Esophagus muscularis mucosa (tissue), 4 donors: ENCODE measurements at places on chromosomes 7 and 10. TPM values are rescaled to one million over a fixed set of nuclear protein-coding genes. Genes with fewer than 3 reads are reported as not detected.

CDHR1 gene
- total RNA-seq, result under 0.01 TPM

KIAA1549 gene
- 3.2 TPM for total RNA-seq

TMEM130 gene
- total RNA-seq, result 0.57 TPM

DNA sequence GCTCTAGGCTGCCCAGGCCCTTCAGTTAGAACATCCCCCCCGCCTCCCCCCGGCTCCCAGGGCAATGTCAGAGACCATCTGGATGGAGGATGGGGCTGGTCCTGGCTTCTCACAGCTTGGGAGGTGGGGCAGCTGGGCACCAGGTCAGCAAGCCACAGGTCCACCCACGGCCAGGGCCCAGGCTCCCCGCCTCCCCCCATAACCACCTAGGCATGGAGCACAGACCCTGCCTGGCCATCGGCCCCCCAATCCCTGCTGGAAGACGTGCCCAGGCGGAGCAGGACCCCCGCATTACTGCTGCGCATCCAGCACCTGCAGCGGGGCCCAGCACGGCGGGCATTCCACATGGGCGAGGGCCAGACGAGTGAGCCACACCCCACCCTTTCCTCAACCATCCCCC lies 169.6 kb downstream of the ELFN1 start:
- no peak for DNase-seq
- no peaks in the 10 kb centered on the region for H3K27me3 ChIP-seq
- no peaks in the 10 kb centered on the region for H3K36me3 ChIP-seq
- no peaks in the 10 kb centered on the region for H3K4me1 ChIP-seq

DNA sequence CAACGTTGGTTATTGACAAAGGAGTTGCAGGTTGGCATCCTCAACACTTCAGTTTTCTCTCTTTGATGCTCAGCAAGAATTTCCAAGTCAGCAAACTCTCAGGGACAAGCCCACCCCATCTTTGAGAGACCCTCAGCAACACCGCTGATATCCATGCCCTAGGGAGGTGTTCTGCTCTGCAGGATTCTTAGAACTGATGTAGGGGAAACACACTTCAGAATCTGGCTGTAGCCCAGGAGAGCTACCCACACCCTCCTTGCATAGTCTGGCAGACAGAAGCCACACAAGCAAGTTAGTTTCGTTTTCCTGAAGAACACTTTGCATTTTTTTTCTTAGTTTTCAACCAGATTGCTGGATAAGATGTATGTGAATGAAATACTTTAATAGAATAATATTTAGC lies 822 bp downstream of the SAMD9L start:
- peak overlapping the region; percentile 52 for H3K4me3 ChIP-seq
- no peak for DNase-seq

GRCh38 chr10:5927306-5927705 lies 37.3 kb downstream of the FBH1 start:
- DNase-seq, result no peak
- H3K36me3 ChIP-seq, result peaks cover 100% of the 10 kb centered on the region
- H3K27me3 ChIP-seq, result no peaks in the 10 kb centered on the region
- H3K4me1 ChIP-seq, result no peaks in the 10 kb centered on the region

GRCh38 chr7:109611656-109612055 lies 1042.0 kb downstream of the DNAJB9 start:
- DNase-seq, result no peak
- H3K4me1 ChIP-seq, result no peaks in the 10 kb centered on the region
- no peak overlapping the region for H3K27ac ChIP-seq
- no peak overlapping the region for H3K4me3 ChIP-seq
- H3K27me3 ChIP-seq, result no peaks in the 10 kb centered on the region
